Activated naive CD8-positive, alpha-beta T cell treated with anti-CD3 and anti-CD28 coated beads for 36 hours (primary cell): ENCODE measurements at places on chromosomes 5 and 9.

GRCh38 chr9:131747352-131747751, 7.5 kb upstream of the RAPGEF1 start:
- peaks cover 28% of the 10 kb centered on the region for H3K4me1 ChIP-seq
- H3K36me3 ChIP-seq = no peaks in the 10 kb centered on the region
- no peak for DNase-seq
- H3K4me3 ChIP-seq = no peak overlapping the region
- H3K27ac ChIP-seq = no peak overlapping the region

DNA sequence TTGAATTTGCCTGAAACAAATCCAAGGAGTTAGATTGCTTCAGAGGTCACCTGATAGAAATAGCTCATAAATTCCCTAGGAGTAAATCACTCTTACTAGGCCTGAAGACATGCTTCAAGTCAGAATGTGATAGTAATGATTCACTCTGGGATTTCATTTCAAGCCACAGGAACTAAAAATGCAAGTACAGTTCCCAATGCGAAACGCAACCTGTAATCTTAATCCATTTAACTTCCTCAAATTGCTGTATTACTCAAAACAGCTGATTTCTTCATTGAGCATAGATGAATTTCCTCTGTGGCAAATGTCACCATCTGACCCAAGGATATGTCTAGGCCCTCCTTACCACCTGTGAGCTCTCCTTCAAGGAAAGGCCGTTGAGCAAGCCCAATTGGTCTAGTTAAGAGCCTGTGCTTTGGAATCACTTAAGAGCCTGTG, 32.1 kb upstream of the IL6ST start:
- no peaks in the 10 kb centered on the region for H3K27me3 ChIP-seq
- H3K4me1 ChIP-seq = peaks cover 13% of the 10 kb centered on the region
- DNase-seq = no peak
- no peak overlapping the region for H3K27ac ChIP-seq

- H3K4me1 ChIP-seq = no peaks in the 10 kb centered on the region
- no peak overlapping the region for H3K27ac ChIP-seq
- H3K27me3 ChIP-seq = no peaks in the 10 kb centered on the region
- DNase-seq = no peak
Measured at GRCh38 chr5:89444088-89444487, 561.1 kb upstream of the MEF2C start.

- peaks cover 7% of the 10 kb centered on the region for H3K36me3 ChIP-seq
- DNase-seq = peak; percentile 67
- H3K27ac ChIP-seq = peak within 1 kb of the TSS; percentile 83
- peak within 1 kb of the TSS; percentile 83 for H3K4me3 ChIP-seq
Measured at GRCh38 chr9:126326228-126327005, at the start of gene MVB12B. Gene MVB12B (plus strand): TSS chr9:126326829. CDS start chr9:126326930, 101 bp downstream.

DNA sequence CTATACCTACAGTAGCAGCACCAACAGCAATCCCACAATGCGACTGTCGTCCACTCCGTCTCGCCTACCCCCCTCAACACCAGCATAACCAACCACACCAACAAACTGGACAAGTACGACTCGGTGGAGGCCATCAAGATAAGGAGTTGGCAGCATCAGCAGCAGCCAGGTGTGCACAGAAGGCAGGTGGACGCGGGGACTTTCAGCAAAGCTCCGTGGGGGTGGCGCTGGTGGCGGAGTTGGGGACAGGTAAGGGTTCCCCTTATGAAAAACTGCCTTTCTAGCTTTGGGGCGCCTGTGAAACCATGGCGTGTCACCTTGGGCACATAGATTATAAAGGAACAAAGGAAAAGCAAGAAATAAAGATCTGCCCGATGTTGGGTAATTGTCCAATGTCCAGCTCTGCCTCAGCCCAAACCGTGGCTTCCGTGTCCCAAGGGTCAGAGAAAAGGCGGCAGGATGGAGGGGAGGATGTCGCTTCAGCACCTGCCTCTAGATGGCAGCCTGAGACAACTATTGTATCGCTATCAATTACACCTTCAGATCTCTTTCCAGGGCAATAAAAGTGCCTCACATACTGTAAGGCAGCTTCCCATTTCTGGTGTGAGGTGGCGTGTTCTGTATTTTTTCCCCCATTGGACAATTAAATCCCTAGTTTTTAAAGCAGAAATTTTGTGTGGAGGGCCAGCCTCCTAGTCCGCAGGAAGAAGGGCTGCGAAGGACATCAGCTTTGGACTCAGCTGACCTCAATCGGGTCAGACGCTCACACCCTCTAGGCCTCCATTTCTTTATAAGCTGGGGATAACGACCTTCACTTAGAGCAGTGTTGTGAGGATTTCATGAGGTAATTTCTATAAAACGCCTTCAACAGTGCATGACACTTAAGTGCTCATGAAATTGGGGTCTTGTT, 58.8 kb downstream of the MTRR start:
- peak; percentile 21 for DNase-seq
- no peak overlapping the region for H3K4me3 ChIP-seq
- no peak overlapping the region for H3K27ac ChIP-seq
- H3K27me3 ChIP-seq = peaks cover 20% of the 10 kb centered on the region
- no peaks in the 10 kb centered on the region for H3K36me3 ChIP-seq

DNA sequence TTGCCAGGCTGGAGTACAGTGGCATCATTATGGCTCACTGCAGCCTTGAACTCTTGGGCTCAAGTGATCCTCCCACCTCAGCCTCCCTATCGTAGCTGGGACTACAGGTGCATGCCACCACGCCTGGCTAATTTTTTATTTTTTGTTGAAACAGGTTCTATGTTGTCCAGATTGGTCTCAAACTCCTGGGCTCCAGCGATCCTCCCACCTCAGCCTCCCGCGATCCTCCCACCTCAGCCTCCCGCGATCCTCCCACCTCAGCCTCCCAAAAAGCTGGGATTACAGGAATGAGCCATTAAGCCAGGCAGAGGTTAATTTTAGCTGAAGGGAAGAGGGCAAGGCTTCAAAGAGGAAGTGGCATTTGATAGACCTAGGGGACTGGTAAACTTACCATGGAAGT, 32.8 kb upstream of the CCNB1 start:
- H3K36me3 ChIP-seq = peaks cover 11% of the 10 kb centered on the region
- H3K4me3 ChIP-seq = no peak overlapping the region
- H3K4me1 ChIP-seq = no peaks in the 10 kb centered on the region
- DNase-seq = no peak
- no peaks in the 10 kb centered on the region for H3K27me3 ChIP-seq

DNA sequence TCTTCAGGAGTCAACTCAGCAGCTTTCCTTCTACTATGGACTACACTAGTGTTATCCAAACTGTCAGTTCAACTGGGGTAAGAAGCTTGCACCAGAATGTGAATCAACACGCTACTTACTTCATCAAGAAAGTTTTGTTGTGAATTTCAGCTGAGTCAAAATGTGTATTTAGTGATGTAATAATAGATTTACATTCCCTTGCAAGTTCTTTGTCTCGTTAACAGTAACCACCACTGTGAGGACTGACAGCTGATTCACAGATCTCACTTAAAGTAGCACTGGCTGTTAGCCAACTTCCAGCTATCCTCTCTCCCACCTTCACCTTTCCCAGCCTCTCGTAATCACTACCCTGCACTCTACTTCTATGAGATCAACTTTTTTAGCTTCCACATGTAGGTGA, 445.3 kb downstream of the NTRK2 start:
- H3K36me3 ChIP-seq = no peaks in the 10 kb centered on the region
- H3K4me1 ChIP-seq = no peaks in the 10 kb centered on the region
- H3K27ac ChIP-seq = no peak overlapping the region
- H3K4me3 ChIP-seq = no peak overlapping the region

GRCh38 chr5:76787237-76787636, 31.6 kb upstream of the F2RL1 start:
- DNase-seq = no peak
- H3K27me3 ChIP-seq = no peaks in the 10 kb centered on the region
- no peaks in the 10 kb centered on the region for H3K36me3 ChIP-seq
- no peak overlapping the region for H3K27ac ChIP-seq

- no peak overlapping the region for H3K27ac ChIP-seq
- no peaks in the 10 kb centered on the region for H3K4me1 ChIP-seq
- H3K36me3 ChIP-seq = peaks cover 35% of the 10 kb centered on the region
Measured at GRCh38 chr9:20989923-20990341, 41.5 kb downstream of the HACD4 start.

- H3K4me3 ChIP-seq = no peak overlapping the region
- no peaks in the 10 kb centered on the region for H3K27me3 ChIP-seq
- H3K4me1 ChIP-seq = peaks cover 30% of the 10 kb centered on the region
- DNase-seq = no peak
Measured at GRCh38 chr5:179832039-179832745, 11.5 kb downstream of the SQSTM1 start.

DNA sequence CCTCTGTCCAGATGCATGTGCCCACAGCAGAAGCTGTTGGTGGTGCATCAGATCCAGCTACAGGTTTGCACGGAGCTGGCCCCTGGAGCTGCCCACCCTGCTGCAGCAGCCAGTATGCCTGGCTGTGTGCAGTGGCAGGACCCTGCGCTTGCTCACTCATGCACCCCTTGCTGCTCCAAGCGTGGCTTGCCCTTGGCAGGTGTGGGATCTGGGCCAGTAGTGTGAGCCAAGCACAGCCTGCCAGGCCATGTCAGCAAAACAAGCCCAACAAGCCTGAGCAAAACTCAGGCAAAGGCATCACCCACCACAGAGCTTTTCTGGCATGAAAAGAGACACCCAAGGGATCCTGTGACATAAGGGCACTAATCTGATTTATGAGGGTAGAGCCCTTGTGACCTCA, 18.3 kb upstream of the ECPAS start:
- no peaks in the 10 kb centered on the region for H3K36me3 ChIP-seq
- H3K4me3 ChIP-seq = no peak overlapping the region
- H3K27ac ChIP-seq = no peak overlapping the region
- H3K27me3 ChIP-seq = peaks cover 4% of the 10 kb centered on the region
- DNase-seq = no peak

DNA sequence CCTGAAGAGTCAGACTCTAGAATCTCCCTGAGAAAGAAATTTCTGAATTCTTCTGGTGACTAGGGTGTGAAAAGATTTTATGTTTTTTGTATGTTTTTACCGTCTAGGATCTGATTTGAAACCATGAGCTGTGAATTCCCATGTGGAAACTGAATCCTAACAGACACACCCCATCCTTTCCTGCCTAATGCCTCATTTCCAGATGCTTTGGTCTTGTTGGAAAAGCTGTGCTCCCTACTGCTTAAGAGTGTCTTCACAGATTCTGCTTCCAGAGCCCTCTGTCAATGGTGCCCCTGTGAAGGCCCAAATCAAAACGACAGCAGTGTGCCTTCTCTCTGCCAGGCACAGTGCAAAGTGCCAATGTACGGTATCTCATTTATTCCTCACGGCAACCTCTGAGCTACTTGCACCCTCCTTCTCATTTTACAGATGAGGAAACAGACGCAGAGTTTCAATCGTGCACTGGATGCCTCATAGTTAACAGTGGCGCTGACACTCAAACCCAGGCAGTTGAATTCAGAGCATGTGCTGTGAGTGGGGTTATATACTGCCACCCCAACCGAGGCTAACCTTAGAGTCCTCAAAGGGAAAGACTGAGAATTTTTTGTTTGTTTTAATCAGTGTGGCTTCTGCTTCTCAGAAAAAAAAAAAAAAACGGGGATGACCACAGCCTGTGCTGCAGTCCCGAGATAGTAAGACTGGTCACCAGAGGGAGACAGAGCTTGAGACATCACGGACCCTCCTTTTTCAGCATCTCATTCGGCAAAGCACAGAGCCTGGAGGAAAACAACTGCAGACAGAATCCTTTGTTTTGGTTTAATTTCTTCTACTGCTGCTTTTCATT, 188.4 kb downstream of the SNCAIP start:
- no peak overlapping the region for H3K4me3 ChIP-seq
- no peak for DNase-seq
- H3K36me3 ChIP-seq = no peaks in the 10 kb centered on the region
- H3K27me3 ChIP-seq = no peaks in the 10 kb centered on the region

DNA sequence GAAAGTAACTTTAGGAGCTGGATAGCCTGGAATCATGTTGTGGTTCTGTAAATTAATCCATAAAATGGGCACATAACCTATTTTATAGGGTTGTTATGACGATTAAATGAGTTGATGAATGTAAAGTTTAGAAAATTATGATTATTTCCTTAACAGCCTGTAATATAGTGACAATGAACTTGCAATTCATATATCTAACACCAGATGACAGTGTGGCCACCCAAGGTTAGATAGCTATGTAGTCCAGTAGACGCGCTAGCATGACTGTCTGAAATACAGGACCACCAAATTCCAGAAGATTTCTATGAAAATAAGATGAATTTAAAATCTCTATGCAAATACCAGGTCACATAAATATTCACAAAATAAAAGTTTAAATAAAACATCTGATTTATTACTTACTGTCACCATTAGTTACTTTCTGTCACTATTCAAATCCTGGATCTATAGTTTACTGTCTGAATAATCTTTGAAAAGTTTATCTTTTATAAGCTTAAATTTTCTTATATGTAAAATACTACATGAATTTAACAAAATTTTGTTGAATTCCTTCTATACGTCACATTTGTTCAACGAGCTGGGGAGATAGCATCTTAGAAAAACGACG, 26.1 kb upstream of the MACIR start:
- no peaks in the 10 kb centered on the region for H3K4me1 ChIP-seq
- H3K36me3 ChIP-seq = no peaks in the 10 kb centered on the region
- H3K27ac ChIP-seq = no peak overlapping the region
- H3K27me3 ChIP-seq = peaks cover 3% of the 10 kb centered on the region

DNA sequence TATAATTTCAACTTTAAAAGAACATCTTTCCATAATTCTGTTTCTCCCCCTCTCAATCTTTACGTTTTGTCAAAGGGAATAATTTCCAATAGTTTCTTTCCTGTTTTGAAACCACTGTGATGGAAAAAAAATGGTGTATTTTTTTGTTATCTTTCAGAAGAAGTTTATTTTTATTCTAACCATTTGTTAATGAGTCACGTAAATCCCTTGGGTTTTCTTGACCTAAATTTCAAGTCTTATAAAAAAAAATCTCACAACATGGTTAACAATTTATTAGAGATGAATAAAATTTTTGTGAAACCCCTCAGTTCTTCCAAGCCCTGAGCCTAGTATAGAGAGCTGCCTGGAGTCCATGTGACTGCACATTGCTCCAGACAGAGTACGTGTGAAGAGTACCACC, 106.1 kb upstream of the FBXL17 start:
- H3K4me1 ChIP-seq = no peaks in the 10 kb centered on the region
- no peaks in the 10 kb centered on the region for H3K36me3 ChIP-seq
- no peak overlapping the region for H3K27ac ChIP-seq
- H3K27me3 ChIP-seq = peaks cover 26% of the 10 kb centered on the region
- no peak for DNase-seq
